ENCODE measurements at places on chromosomes 11 and 22.

DNA sequence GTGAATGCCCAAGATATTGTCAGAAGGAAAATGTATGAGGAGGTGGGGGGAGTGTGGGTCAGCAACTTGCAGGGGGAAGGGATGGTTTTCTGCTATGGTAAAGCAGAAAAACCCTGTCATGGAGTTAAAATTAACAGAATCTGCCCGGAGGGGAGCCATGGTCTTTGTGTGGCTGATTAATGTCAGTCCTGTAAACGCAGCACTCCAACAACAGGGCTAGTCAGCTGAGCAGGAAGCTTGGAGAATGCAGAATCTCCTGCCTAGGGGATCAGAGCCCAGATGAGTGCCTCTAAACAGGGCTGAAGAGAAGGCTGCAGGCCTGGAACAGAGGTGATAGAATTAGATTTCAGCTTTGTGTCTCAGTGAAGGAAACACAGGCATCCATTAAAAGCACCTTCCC lies 140.9 kb upstream of the MTNR1B start:
- DNase-seq = no peak

GRCh38 chr22:43293655-43294392 lies 49.3 kb downstream of the SCUBE1 start:
- no peak for DNase-seq

GRCh38 chr22:37631448-37632173 lies 7.9 kb upstream of the SH3BP1 start:
- DNase-seq = peak; percentile 60

GRCh38 chr11:33867996-33868646 lies 23.8 kb downstream of the LMO2 start:
- no peak for DNase-seq

DNA sequence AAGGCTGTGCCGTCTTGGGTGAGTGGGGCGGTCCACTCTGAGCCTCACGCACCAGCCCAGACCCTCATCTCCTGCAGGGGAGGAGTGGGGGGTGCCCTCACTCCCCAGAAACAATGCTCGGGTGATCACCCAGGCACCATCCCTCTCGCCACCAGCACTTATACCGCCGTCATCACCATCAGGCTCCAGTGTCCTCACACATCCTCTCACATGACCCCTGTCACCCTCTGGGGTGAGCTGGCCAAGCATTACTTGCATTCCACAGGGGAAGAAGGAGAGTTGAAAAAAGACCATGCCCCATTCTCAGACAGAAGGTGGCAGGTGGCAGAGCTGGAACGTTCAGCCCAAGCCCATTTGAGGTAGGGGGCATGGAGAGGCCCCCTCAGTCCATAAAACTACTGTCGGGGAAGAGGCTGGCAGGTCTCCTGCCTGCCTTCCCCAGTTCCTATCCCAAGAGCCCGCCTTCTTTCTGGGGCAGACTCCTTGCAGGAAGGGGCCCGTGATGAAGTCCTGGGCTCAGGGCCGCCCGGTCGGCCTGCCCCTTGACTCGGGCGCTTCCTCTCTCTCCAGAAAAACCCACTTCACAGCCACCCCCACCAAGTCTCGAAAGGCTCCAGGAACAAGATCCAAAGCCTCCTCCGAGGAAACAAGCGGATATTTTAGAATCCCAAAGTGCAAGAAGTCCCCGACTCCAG lies 153.3 kb downstream of the DSCAML1 start:
- no peak for DNase-seq

GRCh38 chr11:11864803-11865202 lies 23.0 kb downstream of the USP47 start:
- no peak for DNase-seq

GRCh38 chr22:47853750-47854149 lies 1091.3 kb downstream of the TBC1D22A start:
- no peak for DNase-seq

GRCh38 chr11:20162824-20163782 lies 2.8 kb upstream of the DBX1 start:
- no peak for DNase-seq

- no peak for DNase-seq
These were observed 26.3 kb upstream of the ALDH3B2 start for GRCh38 chr11:67700548-67701262.

DNA sequence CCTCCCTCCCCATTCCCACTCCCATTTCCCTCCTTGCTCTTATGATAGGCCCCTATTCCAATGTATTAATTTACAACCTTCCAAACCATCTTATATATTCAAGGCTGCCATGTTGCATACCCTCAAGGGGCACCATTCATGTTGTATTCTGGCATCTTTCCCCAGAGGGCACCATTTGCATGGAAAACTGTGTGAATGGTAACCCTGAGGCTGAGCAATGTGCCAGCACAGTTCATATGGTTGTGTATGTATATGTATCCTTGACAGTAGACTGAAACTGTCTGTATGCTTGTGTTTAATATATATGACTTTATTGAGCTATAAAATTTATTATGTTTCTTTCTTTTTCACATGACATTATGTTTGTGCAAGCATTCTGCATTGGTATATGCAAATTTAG lies 7.3 kb downstream of the RASSF10 start:
- no peak for DNase-seq

DNA sequence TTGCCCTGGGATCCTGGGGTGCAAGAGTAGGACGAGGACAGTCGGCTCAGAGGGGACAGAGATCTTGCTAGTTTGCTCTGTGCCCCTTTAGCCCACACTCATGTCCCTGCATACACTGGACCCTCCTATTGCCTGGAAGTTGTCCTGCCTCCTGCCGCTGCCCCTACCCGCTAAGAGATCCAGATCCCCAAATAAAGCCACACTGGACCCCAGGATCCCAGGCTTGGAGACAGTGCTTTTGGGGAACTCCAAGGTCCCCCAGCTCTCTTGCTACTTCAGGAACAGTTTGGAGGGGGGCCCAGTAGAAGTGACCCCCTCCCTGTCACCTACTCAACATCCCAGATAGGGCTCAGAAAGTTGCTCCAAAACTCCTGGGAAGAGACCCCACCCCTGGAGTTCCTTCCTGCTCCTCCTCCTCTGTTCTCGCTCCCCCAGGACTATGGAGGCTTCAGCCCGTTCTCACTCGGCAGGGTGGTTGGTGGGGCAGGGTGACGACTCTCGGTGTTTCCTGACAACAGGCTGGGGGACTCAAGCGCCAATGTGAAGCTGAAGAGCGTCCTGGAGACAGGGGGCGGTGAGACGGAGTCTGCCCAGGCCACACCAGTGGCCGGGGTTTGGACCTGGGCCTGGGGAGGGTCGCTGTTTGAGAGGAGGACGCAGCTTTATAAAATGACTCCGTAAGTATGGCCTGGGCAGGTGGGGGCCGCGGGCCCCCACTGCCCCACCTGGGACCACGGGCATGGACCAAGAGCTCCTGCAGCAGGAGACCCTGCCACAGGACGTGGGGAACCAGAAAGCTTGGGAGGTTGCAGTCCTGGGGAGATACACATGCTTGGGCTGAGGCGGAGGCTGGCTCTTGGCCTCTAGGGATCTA lies 19.2 kb upstream of the TUB start:
- DNase-seq = no peak

DNA sequence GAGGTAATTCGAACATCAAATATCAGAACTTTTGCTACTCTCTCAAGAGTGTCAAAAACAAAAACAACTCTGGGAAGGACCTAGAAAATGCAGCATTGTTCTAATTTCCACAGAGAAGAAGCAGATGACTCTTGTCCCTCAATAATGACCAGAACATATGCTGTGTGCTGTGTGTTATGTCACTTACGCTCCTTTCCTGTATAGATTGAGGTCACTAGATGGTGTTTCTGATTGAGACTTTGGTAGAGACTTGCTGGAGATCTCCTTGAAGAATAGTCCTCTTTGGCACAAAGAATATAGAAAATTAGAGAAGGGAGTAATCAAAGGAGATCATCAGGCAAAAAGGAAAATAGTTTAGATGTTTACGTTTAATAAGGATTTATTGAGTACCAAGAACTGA lies 2.3 kb upstream of the SIK3 start:
- no peak for DNase-seq

- DNase-seq = no peak
These were observed at the start of gene CASP5 for GRCh38 chr11:105023003-105023402. TSS of gene CASP5 (minus strand) at chr11:105023168. CDS start at chr11:105023136, 32 bp downstream.

DNA sequence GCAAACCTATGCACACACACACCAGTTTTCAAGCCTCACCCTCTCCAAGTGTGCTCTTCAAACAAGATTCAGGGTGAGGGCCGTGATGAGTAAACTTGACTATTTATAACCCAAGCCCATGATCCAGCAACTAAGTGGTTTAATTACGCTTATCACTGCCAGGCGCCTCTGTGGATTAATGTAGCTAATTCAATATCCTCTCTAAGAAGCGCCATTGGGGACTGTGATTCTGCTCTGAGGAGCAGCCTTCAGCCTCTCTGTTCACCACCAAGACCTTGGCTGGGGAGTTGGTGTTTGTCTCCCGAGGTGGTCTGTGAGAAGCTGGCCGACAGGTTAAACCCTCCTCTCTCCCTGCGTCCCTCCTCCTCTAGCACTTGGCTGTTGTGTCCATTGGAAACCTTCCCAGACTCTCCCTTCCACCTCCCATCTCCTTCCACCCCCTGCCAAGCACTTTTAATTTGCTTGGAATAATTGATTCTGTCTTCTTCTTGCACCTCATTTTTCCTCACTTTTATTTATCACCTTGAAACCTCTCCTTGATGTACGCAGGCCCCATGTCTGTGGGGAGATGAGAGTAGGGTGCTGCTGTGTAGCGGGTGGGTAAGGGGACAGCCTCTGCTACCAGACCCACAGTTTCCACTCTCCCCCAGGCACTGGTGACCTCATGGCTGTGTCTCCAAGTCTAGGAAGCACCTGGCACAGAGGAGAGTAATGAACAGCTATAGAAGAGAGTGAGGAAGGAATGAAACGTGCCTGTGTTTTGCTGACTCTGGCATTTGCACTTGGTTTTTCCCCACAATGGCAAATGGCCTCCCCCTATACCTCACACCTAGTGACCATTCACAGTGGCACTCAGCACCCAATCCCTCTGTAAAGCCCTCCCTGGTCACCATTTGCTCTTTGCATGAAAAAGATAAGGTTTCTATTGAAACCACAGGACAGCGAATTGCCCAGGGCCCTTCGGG lies 236.6 kb downstream of the GRIK4 start:
- no peak for DNase-seq

GRCh38 chr11:69943066-69943465 lies 123.8 kb upstream of the FGF3 start:
- DNase-seq = no peak

DNA sequence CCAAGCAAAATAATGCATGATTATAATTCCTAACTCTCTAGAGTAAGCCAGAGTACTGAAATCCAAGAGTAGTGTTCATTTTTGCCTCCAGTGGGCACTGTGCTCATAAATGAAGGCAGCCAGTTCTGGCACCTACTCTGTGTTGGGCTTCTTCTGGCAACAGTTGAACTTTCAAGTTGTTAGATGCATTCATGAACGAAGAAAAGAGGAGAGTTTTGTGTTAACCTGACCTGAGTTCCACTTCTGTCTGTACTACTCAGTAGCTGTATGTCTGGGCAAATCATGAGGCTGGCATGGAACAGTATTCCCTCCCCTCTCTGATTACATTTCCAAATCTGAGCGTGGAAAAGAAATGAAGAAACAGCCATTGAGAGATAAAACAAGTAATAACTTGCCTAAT lies 20.3 kb upstream of the TENM4 start:
- DNase-seq = no peak

GRCh38 chr11:46686886-46687795 lies 13.3 kb downstream of the ARHGAP1 start:
- no peak for DNase-seq

- DNase-seq = no peak
These were observed 10.6 kb downstream of the FREY1 start for GRCh38 chr11:45896422-45896984.

DNA sequence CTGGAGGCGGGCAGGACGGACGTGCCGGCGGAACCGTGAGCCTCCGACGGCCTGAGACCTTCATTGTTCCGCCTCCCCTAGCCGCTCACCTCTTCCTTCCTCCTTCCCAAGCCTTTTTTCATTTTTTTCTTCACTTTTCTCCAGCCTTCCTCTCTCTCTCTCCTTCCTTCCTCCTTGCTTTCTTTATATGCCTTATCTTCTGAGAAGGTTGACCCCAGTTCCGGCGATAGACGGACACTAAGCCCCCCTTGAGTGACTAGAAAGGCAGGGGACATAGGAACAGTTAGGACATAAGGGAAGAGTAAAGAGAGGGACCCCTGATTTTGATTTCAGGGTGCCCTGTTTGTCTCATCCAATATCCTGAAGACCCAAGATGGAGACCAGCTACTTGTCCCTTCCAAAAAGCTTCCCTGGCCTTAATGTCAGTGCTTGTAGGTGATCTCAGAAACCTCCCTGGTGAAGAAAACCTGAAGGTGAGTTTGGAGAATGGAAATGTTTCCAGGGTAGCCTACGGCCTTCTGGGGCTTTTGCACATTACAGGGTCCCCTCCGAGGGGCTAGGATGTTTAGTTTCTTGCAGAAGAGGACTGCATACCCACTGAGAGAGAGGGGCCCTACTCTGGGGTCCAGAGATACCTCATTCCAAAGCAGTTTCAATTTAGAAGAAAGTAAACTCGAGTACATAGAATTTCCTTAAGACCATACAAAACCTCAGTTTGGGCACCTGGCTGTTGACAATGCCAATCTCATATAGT lies 3.5 kb downstream of the ADM start:
- no peak for DNase-seq

Data from T-helper 2 cell (primary cell).